ENCODE measurements at places on chromosomes 11 and 22. TPM values are rescaled to one million over a fixed set of nuclear protein-coding genes. Genes with fewer than 3 reads are reported as not detected.

- H3K36me3 ChIP-seq, result no peaks in the 10 kb centered on the region
- peaks cover 8% of the 10 kb centered on the region for H3K4me1 ChIP-seq
- H3K27me3 ChIP-seq, result no peaks in the 10 kb centered on the region
- H3K4me3 ChIP-seq, result peak within 1 kb of the TSS; percentile 76
- peak; percentile 92 for DNase-seq
Measured at GRCh38 chr11:64844330-64845128, at the start of gene CDC42BPG. CDC42BPG (minus strand) TSS chr11:64844653; CDS start chr11:64844569, 84 bp downstream.

- no peaks in the 10 kb centered on the region for H3K36me3 ChIP-seq
- H3K27ac ChIP-seq, result no peak overlapping the region
- H3K4me1 ChIP-seq, result peaks cover 14% of the 10 kb centered on the region
- no peak for DNase-seq
- no peak overlapping the region for H3K4me3 ChIP-seq
- no peaks in the 10 kb centered on the region for H3K27me3 ChIP-seq
Measured at GRCh38 chr11:73265278-73265810, 6.8 kb upstream of the P2RY6 start.

- no peak overlapping the region for H3K4me3 ChIP-seq
- no peak for DNase-seq
- H3K4me1 ChIP-seq, result no peaks in the 10 kb centered on the region
Measured at GRCh38 chr11:105181100-105181499, 41.5 kb upstream of the CARD18 start.

DNA sequence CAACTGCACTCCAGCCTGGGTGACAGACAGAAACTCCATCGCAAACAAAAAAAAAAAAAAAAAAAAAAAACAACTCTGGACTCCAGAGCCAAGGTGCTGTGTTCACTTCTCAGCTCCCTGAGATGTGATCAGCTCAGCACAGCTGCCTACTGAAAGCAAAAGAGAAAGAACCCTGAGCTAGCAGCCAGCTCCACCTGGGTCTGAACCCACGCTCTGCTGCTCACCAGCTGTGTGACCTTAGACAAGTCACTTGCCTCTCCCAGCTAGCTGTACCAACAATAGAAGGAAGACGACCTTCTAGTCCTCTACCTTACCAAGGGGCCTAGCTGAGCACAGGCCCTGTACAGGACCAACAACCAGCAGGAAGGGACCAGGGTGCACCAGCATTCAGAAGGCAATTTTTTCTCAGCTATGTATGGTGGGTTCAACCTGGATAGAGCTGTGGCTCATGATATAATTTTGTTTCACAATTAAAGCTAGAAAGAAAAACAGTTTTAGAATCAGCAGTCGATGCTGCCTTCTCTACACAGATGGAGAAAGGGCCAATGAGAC, 3.8 kb downstream of the DGCR2 start:
- no peak overlapping the region for H3K27ac ChIP-seq
- peak; percentile 23 for DNase-seq
- H3K4me3 ChIP-seq, result no peak overlapping the region

DNA sequence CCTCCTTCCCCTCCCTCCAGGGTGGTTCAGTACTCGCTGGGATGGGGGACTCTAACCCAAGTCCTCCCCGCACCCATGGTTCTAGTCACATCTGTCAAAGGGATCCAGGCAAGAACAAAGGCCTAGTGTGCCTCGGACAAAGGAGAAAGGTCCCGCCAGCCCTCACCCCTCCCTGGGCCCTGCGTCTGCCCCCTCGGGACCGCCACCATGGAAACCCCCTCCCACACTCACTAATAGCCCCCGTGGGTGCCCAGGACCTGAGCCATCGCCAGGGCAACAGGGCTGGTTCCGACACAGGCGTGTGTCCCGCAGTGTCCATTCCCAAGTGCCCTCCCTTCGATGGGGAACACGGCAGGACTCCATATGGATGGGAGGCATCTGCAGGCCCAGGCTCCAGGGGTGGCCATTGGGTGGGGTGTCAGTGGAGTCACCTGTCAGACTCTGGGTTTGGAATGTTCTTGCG, 5.1 kb upstream of the CARNS1 start:
- DNase-seq, result no peak
- no peak overlapping the region for H3K27ac ChIP-seq
- H3K4me3 ChIP-seq, result no peak overlapping the region

GRCh38 chr11:78432058-78432515, 14.5 kb upstream of the GAB2 start:
- no peaks in the 10 kb centered on the region for H3K36me3 ChIP-seq
- no peak for DNase-seq
- H3K4me1 ChIP-seq, result no peaks in the 10 kb centered on the region
- H3K27me3 ChIP-seq, result no peaks in the 10 kb centered on the region

- DNase-seq, result peak; percentile 82
- peak overlapping the region; percentile 55 for H3K27ac ChIP-seq
- peaks cover 15% of the 10 kb centered on the region for H3K27me3 ChIP-seq
- peak overlapping the region; percentile 34 for H3K4me3 ChIP-seq
- H3K36me3 ChIP-seq, result no peaks in the 10 kb centered on the region
Measured at GRCh38 chr22:50544078-50544745, 1.5 kb upstream of the KLHDC7B start.

DNA sequence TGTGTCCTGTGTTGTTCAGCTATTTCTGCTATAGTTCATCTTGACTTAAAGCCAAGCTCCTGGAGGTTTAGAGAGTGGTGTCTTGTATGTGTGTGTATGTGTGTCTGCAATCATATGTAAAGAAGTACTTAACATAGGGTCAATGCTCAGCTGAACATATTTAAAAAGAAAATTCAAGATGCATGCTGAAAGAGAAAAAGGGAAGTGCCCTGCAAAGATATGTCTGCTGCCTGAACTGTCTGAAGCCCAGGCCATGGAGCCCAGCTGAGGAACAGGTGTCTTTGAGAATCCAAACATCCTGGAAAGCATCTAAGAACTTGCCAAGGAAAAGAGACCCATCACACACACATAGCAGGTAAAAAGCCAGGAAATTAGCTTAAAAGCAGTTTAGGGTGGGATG, 6.6 kb downstream of the TCN1 start:
- H3K27me3 ChIP-seq, result no peaks in the 10 kb centered on the region
- no peaks in the 10 kb centered on the region for H3K4me1 ChIP-seq
- no peaks in the 10 kb centered on the region for H3K36me3 ChIP-seq
- H3K27ac ChIP-seq, result no peak overlapping the region

DNA sequence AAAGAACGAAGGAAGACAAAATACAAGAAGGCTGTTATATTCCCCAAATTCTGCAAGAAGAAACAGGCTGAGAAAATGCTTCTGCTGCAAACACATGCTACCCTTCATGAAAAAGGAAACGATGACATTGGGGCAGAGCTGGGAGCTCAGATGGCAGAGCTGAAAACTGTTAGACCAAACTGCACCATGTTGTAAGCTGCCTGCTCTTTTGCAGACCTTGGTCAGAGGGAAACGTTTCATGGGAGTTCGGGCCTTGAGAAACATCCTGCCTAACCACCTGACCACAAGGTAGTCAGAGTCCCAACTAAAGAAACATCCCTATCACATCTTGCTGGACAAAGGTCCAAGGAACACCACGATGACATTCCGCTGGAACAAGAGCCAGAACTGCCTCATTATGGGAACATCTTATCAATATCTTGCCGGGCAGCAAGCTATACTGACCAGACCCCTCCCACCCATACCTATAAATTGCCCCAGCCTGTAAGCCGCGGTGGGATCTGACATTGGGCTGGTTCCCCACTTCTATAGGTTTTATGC, 110.7 kb upstream of the CTSC start:
- H3K36me3 ChIP-seq, result no peaks in the 10 kb centered on the region
- H3K27ac ChIP-seq, result no peak overlapping the region
- no peak overlapping the region for H3K4me3 ChIP-seq

- no peak overlapping the region for H3K4me3 ChIP-seq
- no peak overlapping the region for H3K27ac ChIP-seq
- no peaks in the 10 kb centered on the region for H3K27me3 ChIP-seq
- H3K4me1 ChIP-seq, result no peaks in the 10 kb centered on the region
Measured at GRCh38 chr11:15770798-15771414, 585.4 kb downstream of the SOX6 start.

DNA sequence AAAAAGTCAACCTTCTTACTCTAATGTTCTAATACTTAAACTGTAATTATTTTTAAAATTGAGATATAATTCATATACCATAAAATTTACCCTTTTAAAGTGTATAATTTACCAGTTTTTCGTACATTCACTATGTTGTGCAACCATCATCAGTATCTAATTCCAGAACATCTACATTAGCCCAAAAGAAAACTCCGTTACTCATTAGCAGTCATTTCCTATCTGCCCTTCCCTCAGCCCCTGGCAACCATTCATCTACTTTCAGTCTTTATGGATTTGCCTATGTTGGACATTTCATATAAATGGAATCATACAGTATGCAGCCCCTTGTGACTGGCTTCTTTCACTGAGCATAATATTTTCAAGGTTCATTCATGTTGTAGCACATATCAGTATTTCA, 22.2 kb downstream of the SGSM3 start:
- H3K4me1 ChIP-seq, result no peaks in the 10 kb centered on the region
- no peak overlapping the region for H3K4me3 ChIP-seq
- DNase-seq, result no peak
- no peaks in the 10 kb centered on the region for H3K36me3 ChIP-seq
- H3K27me3 ChIP-seq, result no peaks in the 10 kb centered on the region
- H3K27ac ChIP-seq, result no peak overlapping the region

GRCh38 chr22:37098976-37099591, 10.4 kb downstream of the TMPRSS6 start:
- no peak overlapping the region for H3K27ac ChIP-seq
- DNase-seq, result no peak
- no peaks in the 10 kb centered on the region for H3K27me3 ChIP-seq
- H3K4me1 ChIP-seq, result no peaks in the 10 kb centered on the region
- H3K4me3 ChIP-seq, result no peak overlapping the region

DNA sequence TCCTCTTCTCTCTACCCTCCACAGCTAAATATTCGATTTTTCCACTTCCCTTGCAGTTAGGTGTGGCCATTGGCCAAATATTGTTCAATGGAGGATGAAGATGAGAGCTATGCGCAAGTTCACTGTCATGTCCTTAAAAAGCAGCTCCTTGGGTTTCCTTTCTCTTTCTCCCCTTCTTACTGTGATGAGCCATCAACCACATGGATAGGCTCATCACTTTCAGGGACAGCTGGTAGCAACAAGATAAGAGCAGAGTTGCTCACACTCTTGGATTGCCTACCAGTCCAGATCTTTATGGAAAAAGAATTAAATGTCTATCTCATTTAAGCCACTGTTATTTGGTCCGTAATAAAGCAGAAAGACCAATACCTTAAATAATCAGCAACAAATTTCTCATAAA, 377.0 kb downstream of the DDX10 start:
- DNase-seq, result no peak
- no peaks in the 10 kb centered on the region for H3K36me3 ChIP-seq
- H3K27me3 ChIP-seq, result no peaks in the 10 kb centered on the region
- no peak overlapping the region for H3K27ac ChIP-seq
- no peaks in the 10 kb centered on the region for H3K4me1 ChIP-seq

- H3K4me3 ChIP-seq, result no peak overlapping the region
- H3K27me3 ChIP-seq, result no peaks in the 10 kb centered on the region
- H3K4me1 ChIP-seq, result no peaks in the 10 kb centered on the region
- H3K27ac ChIP-seq, result no peak overlapping the region
- H3K36me3 ChIP-seq, result no peaks in the 10 kb centered on the region
Measured at GRCh38 chr11:11657218-11657955, 35.6 kb upstream of the GALNT18 start.

DNA sequence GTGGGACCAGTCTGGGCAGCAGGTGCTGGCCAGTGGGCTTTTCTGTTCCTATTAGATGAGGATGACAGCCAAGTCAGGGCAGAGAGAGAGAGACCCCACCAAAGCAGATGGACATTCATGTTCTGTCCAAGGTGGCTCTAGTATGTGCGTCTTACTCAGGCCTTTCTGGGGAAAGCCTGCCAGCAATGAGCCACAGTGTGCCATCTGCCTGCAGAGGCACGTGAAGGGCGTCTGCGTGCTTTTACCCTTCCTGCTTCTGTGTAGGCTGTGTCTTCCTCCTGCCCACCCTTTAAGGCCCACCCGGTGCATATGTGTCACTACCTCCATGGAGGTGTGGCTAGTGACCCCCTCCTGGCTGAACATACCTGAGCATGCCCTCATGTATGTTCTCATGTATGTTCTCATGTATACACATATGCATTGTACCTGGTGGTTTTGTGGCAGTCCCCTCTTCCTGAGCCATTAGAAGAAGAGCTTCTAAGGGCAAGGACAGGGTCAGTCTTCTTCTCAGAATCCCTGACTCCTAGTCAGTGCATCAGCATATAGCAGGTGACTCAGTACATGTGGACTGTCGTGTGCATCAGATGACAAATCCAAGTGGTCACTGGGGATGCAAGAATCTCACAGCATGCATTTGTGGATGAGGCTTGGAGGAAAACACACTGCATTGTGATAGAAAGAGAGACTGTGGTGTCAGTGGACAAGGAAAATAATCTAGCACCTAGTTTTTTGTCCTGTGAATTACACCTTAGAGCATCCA, 90.4 kb upstream of the YWHAH start:
- H3K27ac ChIP-seq, result no peak overlapping the region
- no peaks in the 10 kb centered on the region for H3K4me1 ChIP-seq
- no peak overlapping the region for H3K4me3 ChIP-seq
- H3K36me3 ChIP-seq, result no peaks in the 10 kb centered on the region

- DNase-seq, result no peak
- H3K4me1 ChIP-seq, result no peaks in the 10 kb centered on the region
- no peaks in the 10 kb centered on the region for H3K36me3 ChIP-seq
- no peaks in the 10 kb centered on the region for H3K27me3 ChIP-seq
Measured at GRCh38 chr22:43205748-43206508, 19.0 kb upstream of the TTLL12 start.

- DNase-seq, result no peak
- no peaks in the 10 kb centered on the region for H3K36me3 ChIP-seq
- H3K4me1 ChIP-seq, result no peaks in the 10 kb centered on the region
Measured at GRCh38 chr11:73547706-73548595, 50.0 kb downstream of the FAM168A start.

GRCh38 chr11:111539426-111540113, 950 bp upstream of the LAYN start:
- peak overlapping the region; percentile 62 for H3K27ac ChIP-seq
- H3K4me1 ChIP-seq, result no peaks in the 10 kb centered on the region
- peak overlapping the region; percentile 48 for H3K4me3 ChIP-seq
- H3K36me3 ChIP-seq, result no peaks in the 10 kb centered on the region
- H3K27me3 ChIP-seq, result no peaks in the 10 kb centered on the region

INPP5J gene
- 175 TPM for total RNA-seq

RIMBP3C gene
- total RNA-seq, result not detected

OR52H1 gene
- total RNA-seq, result not detected

CYP2D6 gene
- total RNA-seq, result 329 TPM

CYTH4 gene
- total RNA-seq, result 75.9 TPM

SCGB1A1 gene
- total RNA-seq, result not detected

PICALM gene
- total RNA-seq, result 219 TPM

NXPE4 gene
- not detected for total RNA-seq

RNF214 gene
- total RNA-seq, result 11.7 TPM

RPS6KA4 gene
- 42.3 TPM for total RNA-seq

ARSA gene
- total RNA-seq, result 130 TPM

NRIP3 gene
- not detected for total RNA-seq

Measured in Peyer's patch (tissue), 4 donors.